Stimulated activated CD8-positive, alpha-beta memory T cell treated with anti-CD3 and anti-CD28 coated beads, Interleukin-2, amount 100 ng/mL, for 48 hours (primary cell): ENCODE measurements at places on chromosomes 12 and 14.

GRCh38 chr14:85579942-85580341 lies 50.0 kb downstream of the FLRT2 start:
- no peak for DNase-seq

DNA sequence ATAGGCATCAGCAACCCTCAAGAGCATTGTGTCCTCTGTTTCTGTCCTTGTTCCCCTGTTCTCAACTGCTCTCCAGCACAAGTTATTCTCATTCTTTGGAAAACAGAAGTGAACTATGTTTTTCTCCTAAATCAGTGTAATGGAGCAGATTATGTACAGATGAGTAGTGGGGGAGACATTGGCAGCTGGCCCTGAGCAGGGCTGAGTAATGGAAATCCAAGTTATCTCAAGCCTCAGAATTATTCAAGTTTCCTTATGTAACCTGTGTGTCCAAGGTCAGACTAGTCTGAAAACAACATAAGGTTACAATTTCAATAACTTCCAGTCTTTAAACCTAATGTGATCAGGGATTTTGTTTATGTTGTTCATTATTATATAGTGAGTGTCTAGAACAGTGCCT lies 116.1 kb upstream of the FUT8 start:
- no peak for DNase-seq

DNA sequence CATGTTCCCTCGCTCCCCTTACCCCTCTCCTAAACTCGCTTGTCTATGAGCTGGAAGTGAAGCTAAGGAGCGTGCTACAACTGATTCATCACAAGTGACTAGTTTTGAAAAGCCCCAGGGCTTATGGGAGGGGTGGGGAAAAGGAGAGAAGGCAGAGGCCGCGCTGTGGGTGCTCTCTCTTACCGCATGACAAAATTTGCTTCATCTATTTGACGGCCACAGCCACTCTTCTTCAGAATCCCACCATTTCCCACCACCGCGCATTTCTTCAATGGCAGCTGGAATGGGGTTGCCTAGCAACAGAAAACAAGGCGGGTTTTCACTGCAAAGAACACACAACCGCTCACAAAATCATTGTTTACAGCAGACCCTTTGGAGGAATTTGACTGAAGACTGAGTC lies 79.4 kb downstream of the ST8SIA1 start:
- no peak for DNase-seq

- no peak for DNase-seq
Measured at GRCh38 chr12:12887471-12887870, 3.9 kb upstream of the GPRC5A start.

GRCh38 chr14:89900802-89901201 lies 53.7 kb downstream of the EFCAB11 start:
- no peak for DNase-seq

- no peak for DNase-seq
Measured at GRCh38 chr14:65226824-65227604, 124.7 kb upstream of the MAX start.

GRCh38 chr12:68871921-68872320 lies 61.0 kb downstream of the CPM start:
- no peak for DNase-seq

- DNase-seq = no peak
Measured at GRCh38 chr14:79543348-79543747, 668.0 kb downstream of the DIO2 start.

GRCh38 chr12:18261273-18261672 lies at the start of gene PIK3C2G:
PIK3C2G (plus strand) TSS chr12:18261518; CDS start chr12:18282082, 20,564 bp downstream.
- no peak for DNase-seq

DNA sequence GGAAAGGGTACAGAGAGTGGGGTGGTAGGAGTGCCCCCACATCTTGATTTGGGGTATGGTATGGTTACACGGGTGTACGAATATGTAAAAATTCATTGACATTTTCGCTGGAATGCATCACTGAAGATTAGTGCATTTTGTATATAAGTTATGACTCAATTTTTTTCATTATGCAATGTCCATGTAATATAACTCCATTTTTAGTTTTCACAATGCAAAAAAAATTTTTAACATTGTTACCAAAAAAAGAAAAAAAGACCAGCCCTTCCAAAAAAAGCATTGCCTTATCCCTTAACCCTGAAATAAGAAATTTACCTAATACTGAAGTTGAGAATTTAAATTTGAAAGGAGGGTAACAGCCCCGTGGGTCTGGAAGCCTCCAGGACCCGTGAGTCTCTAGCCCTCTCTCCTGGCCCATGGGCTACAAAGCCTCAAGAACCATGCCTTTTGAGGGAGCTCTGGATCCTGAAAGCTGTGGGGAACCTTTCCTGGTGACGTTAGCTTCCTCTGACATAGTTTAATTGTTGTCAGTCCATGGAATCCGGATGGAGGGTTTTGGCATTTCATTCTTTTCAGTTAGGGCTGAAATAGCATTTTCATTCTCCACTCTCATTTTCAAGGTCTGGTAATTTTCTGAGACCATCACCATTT lies 55.6 kb upstream of the ACTN1 start:
- DNase-seq = no peak

GRCh38 chr14:87575378-87575777 lies 417.6 kb downstream of the GALC start:
- no peak for DNase-seq

- DNase-seq = no peak
Measured at GRCh38 chr14:75662966-75663365, 1.9 kb downstream of the TTLL5 start.

DNA sequence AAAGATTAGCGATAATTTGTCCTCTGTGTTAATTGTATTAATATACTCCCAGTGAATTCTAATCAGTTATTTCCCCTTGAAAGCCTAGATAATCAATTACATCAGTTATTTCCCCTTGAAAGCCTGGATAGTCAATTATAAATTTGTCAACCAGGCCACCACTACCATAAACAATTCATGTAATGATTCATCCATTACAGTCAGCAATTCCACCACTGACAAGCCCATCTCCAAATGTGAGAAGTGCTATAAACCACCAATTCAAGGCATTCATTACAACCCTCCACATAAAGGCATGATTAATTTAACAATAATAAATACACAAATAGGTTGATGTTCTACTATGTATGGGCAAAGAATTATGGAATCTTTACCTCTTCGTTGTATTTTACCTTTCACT lies 40.9 kb downstream of the INTS13 start:
- DNase-seq = no peak

GRCh38 chr12:100567945-100568344 lies 5.5 kb upstream of the GAS2L3 start:
- DNase-seq = no peak

DNA sequence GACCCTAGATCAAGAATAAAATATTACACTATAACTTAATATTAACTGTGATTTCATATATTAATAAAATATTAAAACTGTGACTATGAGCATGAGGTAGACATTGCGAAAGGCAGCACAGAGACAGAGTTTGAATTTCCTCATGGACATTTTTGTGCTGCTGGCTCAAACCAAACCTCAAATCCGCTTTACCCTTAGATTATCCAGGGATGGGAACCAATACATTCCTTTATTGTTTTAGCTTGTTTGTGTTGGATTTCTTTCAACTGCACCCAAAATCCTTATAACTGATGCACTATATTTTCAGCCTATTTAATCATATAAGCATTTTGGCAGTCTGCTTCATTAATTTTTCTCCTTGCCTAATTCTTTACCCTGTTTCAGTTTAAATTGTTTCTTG lies 436.7 kb downstream of the ATP23 start:
- DNase-seq = no peak

DNA sequence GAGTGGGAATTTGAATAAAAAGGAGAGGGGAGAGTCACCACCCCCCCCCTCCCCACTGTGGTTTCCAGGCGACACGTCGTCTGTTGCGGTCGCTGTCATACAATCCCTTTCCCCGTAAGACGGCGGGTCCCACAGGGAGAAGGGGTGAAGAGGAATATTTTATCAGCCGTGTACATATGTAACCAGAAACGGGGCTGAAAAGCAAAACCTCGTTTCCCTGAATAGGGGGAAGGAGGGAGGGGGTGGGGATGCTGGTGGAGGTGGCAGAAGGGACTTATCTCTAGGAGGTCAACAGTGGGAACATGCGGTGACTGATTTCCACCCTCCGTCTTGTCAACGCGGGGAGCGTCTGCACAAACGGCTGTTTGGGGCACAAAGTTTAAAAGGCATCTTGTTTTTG lies 171.4 kb downstream of the RBM19 start:
- no peak for DNase-seq

- no peak for DNase-seq
Measured at GRCh38 chr14:104756477-104757237, 3.7 kb downstream of the SIVA1 start.

GRCh38 chr12:132185705-132186104 lies 41.4 kb downstream of the NOC4L start:
- DNase-seq = no peak

DNA sequence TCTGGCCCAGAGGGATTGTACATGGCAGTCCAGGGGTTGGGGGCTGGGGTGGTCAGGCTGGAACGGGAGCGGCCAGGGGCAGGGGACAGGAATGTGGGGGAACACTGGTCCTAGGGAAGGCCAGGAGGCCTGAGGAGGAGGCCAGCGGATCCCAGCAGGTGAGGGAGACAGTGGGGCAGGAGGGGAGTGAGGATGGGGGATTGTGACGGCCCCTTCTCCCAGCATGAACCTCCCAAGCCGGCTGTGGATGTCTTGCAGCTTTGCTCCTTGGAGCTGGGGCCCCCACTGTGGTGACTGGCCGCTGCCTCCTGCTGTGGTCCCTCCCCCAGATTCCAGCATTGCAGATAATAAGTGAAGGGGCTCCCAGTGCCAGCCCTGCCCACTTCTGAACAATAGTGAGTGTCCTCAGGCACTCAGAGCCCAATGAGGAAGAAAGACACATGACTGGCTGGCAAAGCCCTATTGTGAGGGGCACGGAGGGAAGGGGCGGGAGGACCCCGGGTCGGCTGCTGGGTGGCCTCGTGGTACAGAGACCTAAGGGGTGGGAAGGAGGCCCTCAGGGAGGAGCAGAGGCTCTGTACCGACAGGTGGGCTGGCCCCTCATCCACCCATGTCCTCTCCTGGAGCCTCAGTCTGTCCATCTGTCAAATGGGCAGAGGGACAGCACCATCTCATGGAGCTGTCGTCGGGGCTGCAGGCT lies 215.0 kb downstream of the KIF26A start:
- DNase-seq = no peak

GRCh38 chr14:22407033-22407432 lies 182.0 kb downstream of the DAD1 start:
- DNase-seq = no peak

DNA sequence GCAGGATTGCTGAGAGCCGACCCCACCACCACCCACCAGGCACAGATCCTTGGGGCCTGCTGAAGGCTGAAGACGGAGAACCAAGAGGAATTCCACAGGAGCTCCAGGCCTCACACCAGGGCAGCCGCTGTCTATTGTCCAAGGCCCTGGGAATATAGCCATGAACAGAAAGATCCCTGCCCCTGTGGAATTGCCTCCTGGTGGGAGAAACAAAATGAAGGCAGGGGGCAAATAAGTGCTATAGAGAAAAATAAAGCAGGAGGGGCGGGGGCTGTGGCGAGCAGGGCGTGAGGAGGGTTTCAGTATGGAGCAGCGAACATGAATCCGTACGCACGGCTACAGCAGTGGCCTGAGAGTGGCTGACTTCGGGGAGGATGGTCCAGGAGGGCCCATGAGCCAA lies 96.1 kb downstream of the EML1 start:
- DNase-seq = no peak

DNA sequence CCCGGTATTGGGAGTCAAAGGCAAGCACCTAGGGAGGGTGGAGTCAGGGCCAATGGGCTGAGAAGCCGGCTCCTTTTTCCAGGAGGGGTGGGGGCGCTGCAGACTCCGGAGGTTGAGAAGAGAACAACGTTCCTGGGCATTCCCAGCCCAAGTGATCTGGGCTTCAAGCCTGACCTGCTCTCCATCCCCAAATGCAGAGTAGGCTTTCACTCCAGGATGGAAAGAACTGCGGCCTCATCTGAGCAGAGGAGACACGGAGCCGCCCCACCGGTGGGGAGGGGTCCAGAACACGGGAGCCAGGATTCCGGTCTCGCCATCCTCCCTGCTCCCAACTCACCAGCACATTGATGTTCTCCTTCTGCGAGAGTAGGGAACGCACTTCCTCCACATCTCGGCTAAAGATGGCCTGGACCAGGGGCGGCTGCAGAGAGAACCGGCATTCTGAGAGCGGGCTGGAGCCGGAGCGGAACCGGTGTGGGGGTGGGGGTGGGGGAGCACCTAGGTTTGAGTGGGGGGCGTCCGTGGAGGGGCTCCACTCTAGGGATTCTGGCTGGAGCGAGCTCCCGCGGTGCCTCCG lies 605 bp downstream of the ANKRD52 start:
- no peak for DNase-seq

GRCh38 chr12:60689137-60689536 lies 1093.3 kb downstream of the SLC16A7 start:
- no peak for DNase-seq

DNA sequence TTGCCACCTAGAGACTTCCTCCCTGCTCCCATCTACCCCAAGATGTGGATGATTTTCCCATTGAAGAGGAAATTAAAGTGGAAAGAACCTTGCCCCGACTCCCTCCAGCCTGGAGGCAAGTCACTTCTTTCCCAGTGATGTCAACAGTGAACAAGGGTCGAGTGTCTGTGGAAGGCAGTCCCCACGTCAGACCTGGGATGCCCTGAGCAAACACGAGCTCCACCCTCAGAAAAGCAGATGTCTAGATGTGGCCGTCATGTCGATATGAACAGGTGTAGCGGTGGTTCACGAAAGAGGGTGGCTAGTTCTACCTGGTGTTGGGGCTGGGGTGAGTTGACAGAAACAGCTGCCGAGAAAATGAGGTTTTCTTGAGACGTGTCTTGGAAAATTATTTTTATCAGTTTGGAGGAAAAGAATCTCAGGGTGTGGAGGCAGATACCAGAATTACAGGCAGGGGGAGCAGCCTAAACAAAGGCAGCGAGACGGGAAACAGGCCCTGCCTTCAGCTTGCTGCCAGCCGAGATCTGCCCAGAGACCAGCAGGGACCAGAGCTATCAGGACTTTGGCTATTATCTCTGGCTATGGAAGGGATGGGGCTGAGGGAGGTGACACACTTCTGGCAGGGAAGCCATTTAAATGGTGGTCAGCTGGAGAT lies 25.9 kb downstream of the SYNDIG1L start:
- DNase-seq = no peak

DNA sequence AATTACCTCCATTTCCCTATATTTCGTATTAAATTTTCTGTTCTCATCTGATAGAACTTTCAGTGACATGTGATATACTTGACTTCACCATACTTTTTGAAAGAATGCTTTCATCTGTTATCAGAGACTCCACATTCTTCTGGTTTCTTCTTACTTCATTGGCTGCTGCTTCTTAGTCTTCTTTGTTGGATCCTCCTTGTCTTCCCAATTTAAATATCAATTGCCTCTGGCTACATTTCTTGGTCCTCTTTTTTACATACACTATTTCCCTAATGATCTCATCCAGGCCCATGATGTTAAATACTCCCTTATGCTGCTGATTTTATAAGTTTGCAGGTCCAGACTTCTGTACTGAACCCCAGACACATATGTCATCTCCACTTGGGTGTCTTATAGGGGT lies 22.0 kb downstream of the OR5AU1 start:
- no peak for DNase-seq

GRCh38 chr14:102050625-102051024 lies 36.2 kb downstream of the HSP90AA1 start:
- DNase-seq = no peak
